NCI-H1048 (cell line): ENCODE measurements at places on chromosomes 5 and 9.

GRCh38 chr5:8721536-8721935 lies 824.3 kb downstream of the SEMA5A start:
- no peak for DNase-seq

- DNase-seq = no peak
These were observed 91.1 kb upstream of the RNF180 start for GRCh38 chr5:64074533-64074932.

GRCh38 chr5:78367318-78367991 lies 7.0 kb downstream of the SCAMP1 start:
- DNase-seq = no peak

GRCh38 chr9:16254674-16255073 lies 615.8 kb downstream of the BNC2 start:
- no peak for DNase-seq

- DNase-seq = no peak
These were observed 113.0 kb upstream of the PCA3 start for GRCh38 chr9:76651119-76651705.

DNA sequence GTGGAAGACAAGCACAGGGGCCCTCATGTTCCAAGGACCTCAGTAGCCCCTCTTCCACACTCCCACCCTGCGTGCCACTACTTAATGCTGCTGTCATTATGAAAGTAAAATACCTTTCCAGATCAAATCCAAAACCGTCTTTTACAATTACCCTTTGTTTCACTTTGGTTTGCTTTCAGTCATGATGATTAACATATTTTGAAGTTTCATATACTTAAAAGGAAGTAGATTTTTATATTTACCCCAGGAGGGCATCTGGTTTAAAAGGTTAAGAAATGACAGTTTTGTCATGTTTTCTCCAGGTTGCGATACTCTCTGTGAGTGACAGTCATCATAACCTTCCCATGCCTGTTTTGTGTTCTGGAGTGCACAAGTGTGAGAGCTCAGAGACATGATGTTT lies 13.5 kb upstream of the MAP1B start:
- DNase-seq = no peak

DNA sequence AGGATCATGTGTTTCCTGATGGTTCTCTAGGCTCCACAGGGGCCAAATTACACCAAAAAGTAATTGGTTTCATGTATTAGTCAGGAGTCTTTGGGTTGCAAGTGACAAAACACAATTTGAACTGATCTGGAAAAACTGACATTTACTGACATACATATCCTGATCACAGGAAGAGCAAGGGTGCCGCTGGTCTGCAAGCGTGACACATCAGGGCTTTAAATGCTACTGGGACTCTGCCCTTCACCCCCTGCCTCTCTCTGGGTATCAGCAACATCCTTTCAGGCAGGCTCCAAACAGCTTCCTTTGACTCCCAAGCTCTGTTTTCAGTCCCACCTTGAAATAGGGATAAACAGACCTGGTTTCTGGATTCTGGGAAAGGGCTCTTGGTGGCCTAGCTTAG lies 197.5 kb downstream of the PALM2AKAP2 start:
- DNase-seq = no peak

GRCh38 chr9:113541019-113541900 lies 77.7 kb downstream of the RGS3 start:
- DNase-seq = no peak

GRCh38 chr5:88819301-88819999 lies 63.5 kb downstream of the MEF2C start:
- no peak for DNase-seq

DNA sequence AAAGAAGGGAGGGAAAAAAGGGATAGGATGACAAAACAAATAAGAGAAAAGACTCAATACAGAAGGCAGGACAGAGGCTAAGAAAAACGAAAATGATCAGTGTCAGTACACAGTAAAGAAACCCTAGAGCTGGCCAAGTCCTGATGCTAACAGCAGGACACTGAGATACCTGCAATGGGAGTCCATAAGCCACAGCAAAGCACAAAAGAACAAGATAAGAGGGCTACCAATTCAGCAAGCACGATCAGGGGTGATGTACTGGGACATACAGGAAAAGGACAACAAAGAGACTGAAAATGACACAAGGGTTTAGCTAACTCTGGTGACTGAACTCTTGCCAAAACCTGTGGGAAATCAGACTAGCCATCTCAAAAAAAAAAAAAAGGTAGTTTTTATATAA lies 1072.6 kb upstream of the COX7C start:
- no peak for DNase-seq

DNA sequence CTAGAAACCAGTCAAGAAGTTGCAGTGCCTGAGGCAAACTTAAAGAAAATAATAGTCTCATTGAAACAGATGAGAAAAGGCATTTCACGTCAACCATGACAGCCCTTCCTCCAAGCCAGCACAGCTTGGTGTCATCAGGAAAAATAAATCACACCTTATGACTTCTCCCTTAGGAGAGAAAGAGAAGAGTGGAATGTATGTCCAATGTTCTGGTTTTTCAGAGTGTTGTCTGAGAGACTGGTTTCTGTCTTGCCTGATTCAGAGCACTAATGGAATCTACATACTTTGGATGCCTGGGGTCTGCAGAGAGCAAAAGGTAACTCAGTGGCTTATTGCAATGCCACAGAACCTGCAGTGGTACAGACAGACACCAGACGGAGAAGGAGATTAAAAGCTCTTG lies 105.5 kb upstream of the PDE4D start:
- DNase-seq = no peak

GRCh38 chr9:130913599-130914416 lies 17.2 kb upstream of the QRFP start:
- no peak for DNase-seq

DNA sequence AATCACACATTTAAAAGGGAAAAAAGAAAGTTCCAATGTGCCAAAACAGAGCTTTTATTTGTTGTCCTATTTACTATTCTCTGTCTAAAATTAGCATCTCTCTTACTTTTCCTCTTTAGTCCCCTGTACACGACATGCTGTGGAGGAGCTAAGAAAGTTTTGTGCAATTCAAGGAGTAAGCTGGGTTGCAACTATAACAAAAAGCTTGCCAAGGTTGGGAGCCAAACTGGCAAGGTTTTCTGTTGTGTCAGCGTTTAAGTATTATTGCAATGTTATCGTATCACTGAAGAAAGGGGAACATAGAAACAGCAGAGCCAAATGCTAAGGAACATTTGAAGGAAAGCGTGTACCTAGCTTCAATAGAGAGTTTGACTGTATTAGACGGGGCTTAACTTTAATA lies 680.8 kb downstream of the CETN3 start:
- DNase-seq = no peak
